ENCODE measurements at places on chromosomes 1 and 21.

DNA sequence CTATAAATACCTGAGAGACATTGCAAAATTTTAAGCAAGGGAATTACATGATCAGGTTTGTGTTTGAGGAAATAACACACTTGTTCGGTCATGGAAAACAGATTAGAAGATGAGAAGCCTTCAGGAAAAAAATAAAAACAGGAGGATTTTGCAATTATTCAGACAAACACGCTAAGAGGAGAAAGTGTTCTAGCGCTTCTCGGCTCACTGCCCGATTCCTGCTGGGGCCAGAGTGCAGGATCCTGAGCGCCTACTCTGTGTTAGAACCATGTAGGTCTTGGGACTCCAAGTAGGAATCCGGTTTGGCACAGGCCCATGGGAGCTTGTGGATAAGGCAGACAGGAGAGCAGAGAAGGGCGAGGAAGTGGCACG, 8.1 kb upstream of the PRELP start:
- DNase-seq = no peak

- no peak for DNase-seq
Measured at GRCh38 chr1:110176299-110176956, 26.1 kb downstream of the SLC6A17 start.

DNA sequence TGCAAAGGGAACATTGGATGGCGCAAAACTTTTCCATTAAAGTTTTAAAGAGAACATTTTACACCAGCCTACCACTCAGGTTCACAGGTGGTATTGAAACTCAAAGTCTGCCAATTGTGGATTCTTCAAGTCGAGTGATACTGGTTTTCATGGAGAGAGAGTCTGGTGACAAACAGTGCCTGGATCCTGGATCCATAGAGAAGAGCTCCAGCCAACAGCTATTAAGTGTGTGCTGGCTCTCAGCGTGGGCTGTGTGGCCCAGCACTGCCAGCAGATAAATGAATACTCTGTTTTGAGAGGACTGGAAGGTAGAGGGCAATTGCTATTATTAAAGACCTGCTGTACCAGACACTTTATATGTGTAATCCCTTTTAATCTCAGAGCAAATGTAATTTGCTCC, 118.9 kb upstream of the SYT6 start:
- DNase-seq = no peak

DNA sequence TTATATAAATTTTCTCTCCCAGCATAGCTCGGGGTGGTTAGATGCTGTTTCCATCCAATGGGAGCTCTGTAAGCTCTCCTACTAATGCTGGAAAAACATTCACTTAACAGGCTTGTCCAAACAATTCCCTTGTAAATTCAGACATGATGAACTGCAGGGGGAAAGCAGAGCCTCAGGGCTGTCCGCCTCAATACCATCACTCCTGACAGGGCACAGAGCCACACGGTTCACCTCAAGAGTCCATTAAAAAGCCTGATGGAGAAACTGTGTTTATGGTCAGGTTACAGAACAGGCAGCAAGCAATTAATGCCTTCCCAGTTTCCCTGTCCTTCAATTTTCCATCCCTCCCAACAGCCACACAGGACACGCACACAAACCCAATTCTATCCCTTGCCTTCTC, 171.0 kb downstream of the BRINP2 start:
- no peak for DNase-seq

GRCh38 chr1:53642215-53642555, 96.8 kb downstream of the GLIS1 start:
- DNase-seq = no peak

DNA sequence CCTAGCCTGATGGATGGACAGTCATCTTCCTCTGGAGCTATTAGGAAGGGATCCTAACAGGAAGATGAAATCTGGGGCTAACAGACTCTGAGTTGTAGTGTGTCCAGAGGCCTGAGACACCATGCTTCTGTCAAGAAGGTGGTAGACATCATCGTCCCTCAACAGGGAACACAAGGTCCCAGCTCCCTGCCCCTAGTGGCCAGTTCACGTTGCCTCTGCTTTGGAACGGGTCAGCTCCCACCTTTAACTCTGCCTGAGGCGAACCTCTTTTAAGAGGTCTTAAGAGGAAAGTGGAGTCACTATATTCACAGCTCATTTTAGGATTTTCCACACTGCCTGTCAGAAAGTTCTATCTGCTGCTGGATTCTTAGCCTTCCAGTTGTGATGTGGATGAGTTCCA, 28.3 kb downstream of the LRRC71 start:
- DNase-seq = no peak

- no peak for DNase-seq
Measured at GRCh38 chr1:156664767-156665411, 12.3 kb downstream of the NES start.

DNA sequence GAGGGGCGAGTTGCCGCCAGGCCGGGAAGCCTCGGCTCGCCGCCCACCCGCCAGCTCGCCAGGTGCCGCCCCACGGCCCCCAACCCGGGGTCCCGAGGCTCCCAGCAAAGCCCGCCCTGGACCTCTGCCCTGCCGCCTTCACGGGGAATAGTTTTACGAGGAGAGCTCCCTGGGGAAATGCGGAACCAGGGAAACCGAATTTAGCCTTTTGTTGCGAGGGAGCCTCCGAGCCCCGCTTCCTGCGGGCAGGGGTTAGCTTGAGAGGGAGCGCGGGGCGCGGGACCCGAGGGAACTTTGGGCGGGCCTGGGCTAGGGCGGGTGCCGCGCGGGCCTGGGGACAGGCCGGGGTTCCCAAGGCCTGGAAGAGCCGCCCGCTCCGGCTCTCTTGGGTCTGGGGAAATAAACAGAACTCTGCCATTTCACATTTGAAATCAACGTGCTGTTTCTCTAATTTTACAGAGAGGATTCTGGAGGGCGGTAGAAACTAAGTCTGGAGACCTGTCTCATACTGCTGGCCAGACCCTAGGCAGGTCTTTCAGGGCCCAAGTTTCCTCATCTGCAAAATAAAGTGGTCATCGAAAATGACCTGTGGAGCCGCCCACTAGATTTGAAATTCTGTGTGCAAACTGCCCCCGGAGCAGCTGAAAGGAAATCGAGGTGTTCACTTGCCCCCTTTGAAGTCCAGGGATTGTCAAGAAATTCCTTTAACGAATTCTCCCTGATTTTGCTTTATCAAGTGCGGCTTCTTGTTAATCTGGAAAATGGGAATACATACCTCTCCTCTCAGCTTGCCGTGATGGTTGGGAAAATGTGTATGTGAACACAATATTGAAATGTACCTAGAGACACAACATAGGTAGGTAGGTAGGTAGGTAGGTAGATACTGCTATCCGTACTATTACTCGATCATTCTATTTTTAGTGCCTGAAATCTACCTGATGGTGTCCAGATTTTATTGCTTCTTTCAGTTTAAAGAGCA, 749 bp upstream of the GLUL start:
- no peak for DNase-seq

- DNase-seq = no peak
Measured at GRCh38 chr1:158185770-158186169, 5.1 kb downstream of the CD1D start.

DNA sequence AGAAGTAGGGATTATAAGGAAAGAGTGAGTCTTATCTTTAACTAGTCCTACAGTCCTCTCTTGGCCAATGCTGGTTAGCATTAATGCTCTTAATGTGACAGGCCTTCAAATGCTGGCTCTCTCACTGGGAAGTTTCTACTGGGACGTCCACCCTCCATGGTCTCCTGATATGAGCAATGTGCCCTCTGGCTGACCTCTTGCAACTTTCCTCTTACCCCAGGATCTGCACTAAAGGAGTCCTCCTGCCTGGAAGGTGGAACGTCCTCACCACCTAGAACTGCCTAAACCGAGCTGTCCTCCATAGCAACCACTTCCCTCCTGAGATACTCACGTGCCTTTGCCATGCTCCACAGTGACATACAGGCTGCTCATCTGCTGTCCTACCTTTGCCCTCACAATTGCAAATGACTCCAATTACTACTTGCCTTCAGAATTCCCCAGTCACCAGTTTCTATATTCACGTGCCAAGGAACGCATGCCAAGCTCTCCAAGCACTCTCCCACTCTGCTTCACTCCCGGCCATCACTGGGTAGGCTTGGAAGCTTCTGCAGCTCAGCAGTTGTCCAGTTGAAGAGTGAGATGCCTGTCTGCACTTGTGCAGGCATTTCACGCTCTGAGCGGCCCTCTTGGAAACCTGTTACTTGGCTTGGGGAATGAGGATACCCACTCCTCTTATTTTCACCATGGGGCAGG, 404.7 kb downstream of the RRAGC start:
- DNase-seq = no peak

- no peak for DNase-seq
Measured at GRCh38 chr1:15064217-15064929, 89.2 kb upstream of the TMEM51 start.

DNA sequence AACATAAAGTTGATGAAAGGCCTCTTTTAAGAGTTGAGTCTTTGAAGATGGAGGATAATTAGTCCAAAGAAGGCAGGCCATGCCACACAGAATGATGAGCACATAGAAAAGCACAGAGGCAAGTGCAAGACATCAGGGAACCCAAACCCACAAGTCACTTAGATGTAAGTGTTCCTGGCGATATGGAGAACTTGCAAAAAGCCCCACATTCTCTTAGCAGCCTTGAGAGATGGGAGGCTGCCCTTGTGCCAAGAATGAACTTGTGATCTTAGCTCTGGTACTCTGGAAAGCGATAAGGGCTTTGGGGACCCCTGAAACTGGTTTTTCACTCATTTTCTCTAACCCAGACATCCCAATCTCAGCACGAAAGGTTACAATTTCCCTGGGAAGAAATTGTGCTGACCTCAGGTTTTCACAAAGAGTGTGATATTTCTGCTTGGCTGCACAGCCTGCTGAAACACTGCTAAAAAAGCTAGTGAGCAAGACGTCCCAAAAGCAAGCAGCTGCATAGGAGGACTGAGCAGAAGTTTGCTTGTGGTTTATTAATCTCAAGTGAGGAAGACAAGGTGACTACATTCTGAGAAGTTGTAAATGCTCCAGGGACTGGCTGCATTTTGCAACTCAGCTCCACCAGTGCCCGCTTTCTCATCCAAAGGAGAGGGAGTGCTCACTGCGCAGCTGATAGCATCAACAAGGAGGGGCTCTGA, 496.9 kb upstream of the CAMK1G start:
- no peak for DNase-seq

DNA sequence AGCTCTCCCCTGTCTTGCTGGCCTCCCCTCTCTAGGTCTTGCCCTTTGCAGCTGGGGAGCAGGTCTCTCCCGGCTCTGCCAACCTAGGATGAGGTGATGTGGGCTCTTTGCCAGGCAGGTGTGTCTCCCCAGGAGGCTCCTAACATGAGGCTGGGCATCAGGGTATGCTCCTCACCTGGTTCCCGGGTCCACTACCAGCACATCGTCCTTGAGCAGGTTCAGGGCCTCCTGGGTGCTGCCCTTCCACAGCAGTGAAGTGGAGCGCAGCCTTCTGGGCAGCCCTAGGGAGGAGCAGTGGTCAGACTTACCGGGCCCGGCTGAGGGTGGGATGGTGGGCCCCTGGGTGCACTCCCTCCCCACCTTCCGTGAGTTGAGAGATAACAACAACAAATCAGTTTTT, 17.5 kb downstream of the LACTBL1 start:
- DNase-seq = no peak

DNA sequence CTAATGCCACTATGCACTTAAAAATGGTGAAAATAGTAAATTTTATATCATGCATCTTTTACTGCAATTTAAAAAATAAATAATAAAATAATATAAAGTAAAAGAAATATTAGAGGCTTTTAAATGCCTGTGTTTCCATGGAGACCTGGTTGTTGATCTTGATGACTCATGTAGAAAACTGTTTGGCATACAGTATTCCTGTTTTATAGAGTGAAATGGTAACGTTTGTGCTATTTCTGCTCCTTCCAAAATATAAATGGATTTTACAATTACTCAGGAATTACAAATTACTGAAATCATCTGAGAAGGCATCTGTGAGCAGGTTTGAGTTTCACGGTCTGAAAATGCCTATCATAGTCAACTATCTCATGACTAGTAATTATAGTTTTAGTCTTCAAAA, 98.4 kb upstream of the USP25 start:
- no peak for DNase-seq

- no peak for DNase-seq
Measured at GRCh38 chr1:56056438-56057287, 522.7 kb downstream of the PLPP3 start.

DNA sequence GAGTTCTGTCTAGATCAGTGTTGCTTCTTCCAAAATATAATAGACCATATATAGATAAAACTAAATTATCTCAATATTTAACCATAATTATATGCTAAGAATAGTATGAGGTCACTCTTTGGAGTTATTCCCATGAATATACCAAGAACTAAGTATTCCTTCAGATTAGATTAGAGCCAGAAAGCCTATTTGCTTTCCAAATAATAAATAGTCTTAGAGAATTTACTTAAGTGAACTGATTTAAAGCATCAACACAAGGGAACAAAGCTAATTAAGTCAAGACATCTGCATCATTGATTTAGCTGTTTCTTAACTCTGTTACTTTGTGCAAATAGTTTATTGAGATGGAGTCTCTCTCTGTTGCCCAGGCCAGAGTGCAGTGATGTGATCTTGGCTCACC, 35.7 kb downstream of the FNBP1L start:
- no peak for DNase-seq

DNA sequence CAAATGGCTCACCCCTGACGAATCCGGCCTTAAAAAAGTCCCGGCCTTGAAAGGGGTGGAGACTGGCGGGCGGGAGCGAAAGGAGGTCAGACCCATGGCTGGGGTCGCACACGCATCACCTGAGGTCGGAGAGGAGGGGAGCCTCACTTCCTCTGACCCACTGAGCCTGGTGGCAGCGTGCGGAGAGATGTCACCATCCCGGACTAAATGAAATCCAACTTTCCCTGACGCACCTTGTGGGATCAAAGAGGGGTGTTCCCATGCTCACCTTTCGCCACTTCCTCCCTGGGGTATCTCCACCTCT, 709 bp upstream of the SLC41A1 start:
- DNase-seq = no peak

DNA sequence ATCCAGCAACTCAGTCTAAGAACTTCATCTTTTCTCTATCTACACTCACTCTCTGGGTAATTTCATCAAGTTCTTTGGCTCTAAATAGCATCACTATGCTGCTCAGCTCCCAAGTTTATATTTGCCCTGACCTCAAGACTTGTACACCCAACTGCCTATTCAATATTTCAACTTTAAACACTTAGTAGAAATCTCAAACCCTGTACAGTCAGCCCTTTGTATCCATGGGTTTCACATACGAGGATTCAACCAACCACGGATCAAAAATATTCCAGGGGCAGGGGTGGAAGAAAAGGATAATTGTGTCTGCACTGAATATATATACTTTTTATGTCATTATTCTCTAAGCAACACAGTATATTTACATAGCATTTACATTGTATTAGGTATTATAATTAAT, 13.9 kb downstream of the ASH1L start:
- no peak for DNase-seq

DNA sequence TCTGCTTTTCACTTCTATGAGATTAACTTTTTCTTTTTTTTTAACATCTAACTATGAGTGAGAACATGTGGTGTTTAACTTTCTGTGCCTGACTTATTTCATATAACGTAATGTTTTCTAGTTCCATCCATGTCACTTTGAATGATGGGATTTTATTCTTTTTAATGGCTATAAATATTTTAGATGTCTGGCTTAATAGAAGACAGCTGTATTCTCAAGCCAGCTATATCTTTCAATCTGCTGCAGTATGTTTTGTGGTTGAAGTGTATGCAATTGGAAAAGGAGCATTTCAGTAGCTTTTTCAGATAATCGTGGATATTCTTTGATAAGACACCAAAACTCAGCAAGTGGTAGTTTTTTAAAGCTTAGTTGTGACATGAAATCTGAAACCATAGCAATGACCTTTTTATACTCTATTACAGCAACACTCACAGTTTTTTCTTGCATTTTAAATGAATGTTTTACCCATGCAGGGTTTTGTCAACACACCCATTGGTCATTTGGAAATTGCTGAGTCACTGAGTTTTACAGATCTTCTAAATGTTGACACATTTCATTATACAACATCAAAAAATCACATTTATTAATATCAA, 5.7 kb upstream of the SVBP start:
- no peak for DNase-seq
